NK-92 treated with Interleukin-12 subunit alpha and Interleukin-12 subunit beta, amount 100 ng/mL, for 24 hours (cell line): ENCODE measurements at places on chromosomes 7 and 10.

- no peak for DNase-seq
These were observed 221.5 kb upstream of the GHITM start for GRCh38 chr10:83917537-83918506.

- DNase-seq, result no peak
These were observed 33.0 kb downstream of the CREB3L2 start for GRCh38 chr7:137968890-137969289.

DNA sequence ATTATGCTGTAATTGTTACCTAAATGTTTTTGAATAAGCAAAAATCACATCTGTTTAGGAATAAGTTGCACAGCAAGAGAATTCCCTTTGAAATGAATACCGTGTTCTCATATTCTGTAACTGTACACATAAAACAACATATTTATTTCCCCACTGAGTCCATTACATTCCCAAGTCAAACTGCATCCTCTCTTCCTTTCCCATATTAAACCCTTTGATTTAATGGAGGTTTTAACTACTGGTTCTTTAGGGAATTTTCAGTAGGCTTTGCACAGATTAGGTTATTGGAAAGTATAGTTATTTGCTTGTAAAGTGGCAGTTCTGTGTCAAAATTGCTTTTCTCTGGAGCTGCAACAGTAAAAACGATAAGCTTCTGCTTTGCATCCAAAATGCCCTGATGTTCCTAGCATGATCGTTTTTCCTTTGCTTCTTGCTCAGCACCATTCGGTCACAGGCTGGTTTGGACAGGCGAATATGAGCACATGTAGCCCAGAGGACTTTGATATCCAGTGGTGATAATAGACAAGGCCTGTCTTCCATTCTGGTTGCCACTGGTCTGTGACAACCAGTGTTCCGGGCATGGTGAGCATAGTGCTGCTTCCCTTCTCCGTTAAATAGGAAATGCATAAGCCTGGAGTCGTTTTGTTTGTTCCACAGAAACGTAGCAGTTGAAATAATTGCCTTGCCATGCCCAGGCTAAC lies 696.1 kb downstream of the AUTS2 start:
- DNase-seq, result no peak

GRCh38 chr7:29723599-29723998 lies 82.7 kb upstream of the WIPF3 start:
- DNase-seq, result no peak

DNA sequence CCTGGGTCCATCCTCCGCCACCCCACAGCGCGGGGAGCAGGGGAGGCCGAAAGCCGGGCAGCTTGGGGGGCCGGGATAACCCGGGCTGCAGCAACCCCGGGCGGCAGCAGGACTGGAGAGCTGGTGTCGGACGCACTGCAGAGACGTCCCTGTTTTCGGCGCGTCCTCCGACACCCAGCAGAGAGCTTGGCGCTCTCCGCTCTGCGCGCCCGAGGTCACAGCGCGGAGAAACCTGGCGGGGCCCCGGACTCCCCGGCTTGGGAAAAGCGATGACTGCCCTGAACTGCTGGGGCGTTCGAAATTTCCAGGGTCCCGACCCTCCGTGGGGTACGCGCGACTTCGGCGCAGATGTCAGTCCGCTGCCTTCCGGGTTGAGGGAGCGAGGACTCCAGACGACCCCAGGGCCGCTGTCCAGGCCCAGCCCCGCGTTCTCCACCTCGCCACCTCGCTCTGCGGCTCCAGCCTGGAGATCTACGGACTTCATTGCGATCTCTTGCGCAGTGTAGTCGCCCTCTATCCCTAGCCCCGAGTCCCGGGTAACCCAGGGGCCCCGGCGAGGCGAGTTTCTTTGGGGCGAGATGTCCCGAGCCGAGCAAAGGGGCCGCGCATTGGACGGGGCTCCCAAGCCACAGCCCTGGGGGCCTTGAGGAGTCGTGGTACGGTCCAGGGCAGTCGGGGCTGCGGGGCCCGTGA lies 617 bp upstream of the FOXI2 start:
- no peak for DNase-seq

DNA sequence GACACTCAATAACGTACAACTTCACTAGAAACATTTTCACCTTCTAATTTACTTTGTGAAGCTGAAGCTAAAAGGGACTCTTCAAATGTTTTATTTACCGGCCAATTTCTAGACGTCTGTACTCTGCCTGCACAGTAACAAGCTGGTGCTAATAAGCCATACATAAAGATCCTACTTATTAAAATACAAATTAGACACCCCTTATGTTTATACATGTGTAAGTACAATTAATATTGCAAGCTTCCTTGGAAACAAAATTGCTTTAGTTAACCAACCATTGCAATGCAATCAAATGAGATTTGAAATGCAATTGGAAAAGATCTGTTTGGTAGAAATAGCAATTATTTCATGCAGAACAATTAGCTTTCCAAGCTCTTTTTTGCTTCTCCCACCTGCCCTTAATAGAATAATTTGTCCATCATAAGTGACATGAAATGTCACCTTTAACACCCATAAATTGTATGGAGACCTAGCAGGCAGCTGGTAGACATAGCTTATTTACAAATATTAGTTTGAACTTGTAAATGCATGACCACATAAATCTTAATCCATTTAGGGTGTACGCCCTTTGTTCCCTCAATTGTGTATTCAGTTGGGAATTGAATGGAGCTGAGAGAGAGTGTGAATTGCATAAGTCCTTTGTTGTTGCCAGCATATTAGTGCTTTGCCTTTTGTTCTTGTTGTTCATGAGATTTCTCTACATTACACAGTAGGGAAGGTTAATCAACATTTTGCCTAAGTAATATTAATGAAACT lies 277.1 kb downstream of the CACNA2D1 start:
- DNase-seq, result no peak

- no peak for DNase-seq
These were observed 262.2 kb downstream of the AUTS2 start for GRCh38 chr7:69860486-69860885.
